ENCODE measurements at places on chromosomes 3 and 15.

GRCh38 chr3:58607816-58608215 is 30.6 kb upstream of the FAM107A start:
- DNase-seq = no peak

DNA sequence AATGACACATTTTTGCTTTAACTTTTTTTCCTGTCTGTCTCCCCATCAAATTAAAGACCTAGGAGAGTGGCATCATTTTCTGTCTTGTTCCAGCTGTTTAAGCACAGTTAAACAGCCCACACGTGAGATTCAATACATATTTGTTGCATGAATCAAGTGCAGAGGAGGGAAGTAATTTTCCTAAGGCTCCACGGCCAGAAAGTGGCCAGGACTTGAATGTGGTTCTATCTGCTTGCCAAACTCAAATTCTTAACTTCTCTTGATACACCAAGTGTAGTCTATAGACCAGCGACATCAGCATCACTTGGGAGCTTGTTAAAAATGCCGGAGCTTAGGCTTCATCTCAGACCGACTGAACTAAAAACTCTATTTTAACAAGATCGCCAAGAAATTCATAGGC is 724.8 kb upstream of the CFAP20DC start:
- no peak for DNase-seq

- no peak for DNase-seq
These were observed 77.8 kb downstream of the GHSR start for GRCh38 chr3:172370419-172370818.

- no peak for DNase-seq
These were observed 33.7 kb downstream of the SLC2A2 start for GRCh38 chr3:170992854-170993253.

DNA sequence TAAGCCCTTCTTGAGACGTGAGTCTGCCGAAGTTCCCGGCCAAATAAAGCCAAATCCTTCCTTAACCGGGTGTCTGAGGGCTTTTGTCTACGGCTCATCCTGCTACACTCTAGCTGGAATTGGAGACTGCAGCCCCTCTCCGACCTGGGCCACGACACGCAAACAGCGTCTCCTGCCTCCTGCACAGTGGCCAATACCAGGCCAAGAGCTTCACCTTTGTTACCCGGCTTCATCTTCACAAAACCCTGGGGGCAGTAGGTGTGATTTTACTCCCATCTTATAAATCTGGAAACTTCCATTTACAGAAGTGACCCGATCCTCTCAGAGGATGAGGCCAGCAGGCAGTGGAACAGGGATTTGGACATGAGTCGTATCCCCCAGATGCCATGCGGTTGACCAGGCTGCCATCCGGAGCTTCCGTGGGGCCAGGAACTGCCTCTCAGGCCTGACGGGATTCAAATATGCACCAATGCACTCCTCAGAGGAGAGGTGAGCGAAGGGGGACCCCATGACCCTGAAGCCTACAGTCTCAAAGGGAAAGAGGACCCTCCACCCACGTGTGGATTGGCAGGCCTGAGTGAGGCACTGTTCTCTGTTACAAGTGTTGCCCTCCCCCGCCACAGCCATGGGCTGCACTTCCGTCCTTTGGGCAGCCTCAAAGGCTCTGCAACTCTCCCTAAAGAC is 53.2 kb upstream of the KLF13 start:
- DNase-seq = no peak

GRCh38 chr15:73330206-73331051 is 38.3 kb downstream of the HCN4 start:
- no peak for DNase-seq

GRCh38 chr3:13770170-13771169 is 109.4 kb downstream of the WNT7A start:
- DNase-seq = no peak

DNA sequence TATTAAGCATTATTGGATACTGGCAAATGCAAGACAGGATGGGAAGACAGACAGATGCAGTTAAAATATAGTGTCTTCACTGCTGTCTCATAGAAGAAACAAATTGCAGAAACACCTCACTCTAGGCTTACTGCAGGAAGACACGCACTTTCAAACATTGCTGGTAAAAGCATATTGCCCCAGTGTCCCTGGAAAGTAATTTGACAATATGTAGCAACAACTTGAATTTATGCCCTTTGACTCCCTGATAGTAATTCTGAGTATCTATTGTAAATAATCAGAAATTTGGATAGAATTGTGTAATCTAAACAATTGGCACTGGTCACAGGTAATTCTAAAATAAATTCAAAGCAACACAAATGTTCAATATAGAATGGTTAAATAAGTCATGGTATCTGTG is 62.0 kb downstream of the MSL2 start:
- DNase-seq = no peak

GRCh38 chr15:68800875-68801274 is 19.8 kb downstream of the ANP32A start:
- no peak for DNase-seq

- no peak for DNase-seq
These were observed 105.4 kb downstream of the HMG20A start for GRCh38 chr15:77525907-77526594.

DNA sequence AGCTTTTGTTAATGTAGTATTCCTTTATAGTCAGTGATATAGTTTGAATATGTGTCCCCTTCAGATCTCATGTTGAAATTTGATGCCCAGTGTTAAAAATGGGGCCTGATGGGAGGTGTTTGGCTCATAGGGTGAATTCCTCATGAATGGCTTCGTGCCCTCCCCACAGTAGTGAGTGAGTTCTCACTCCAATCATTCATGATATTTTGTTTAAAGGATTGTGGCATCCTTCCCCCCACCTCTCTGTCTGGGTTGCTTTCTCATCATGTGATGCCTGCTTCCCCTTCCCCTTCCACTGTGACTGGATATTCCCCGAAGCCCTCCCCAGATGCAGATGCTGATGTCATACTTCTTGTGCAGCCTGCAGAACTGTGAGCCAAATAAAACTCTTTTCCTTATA is 649.8 kb upstream of the NR2F2 start:
- no peak for DNase-seq

DNA sequence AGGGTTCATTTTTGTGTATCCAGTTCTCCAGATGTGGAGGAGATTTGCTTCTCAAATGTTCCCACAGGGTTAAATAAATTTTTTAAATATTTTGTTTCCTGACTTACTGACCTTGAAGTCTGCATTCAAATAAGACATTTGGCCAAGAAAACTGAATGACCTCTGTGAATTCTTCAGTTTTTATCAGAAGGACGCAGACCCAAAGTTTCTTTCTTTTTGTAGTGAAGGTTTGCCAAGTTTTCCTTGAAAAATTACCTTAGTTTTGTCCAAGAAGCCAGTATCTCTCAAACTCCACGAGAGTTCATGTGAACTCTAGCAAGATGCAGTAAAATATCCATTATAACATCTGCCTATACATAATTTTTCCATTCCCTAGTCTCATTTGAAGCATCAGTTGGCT is 202.9 kb downstream of the ZMAT3 start:
- DNase-seq = no peak

DNA sequence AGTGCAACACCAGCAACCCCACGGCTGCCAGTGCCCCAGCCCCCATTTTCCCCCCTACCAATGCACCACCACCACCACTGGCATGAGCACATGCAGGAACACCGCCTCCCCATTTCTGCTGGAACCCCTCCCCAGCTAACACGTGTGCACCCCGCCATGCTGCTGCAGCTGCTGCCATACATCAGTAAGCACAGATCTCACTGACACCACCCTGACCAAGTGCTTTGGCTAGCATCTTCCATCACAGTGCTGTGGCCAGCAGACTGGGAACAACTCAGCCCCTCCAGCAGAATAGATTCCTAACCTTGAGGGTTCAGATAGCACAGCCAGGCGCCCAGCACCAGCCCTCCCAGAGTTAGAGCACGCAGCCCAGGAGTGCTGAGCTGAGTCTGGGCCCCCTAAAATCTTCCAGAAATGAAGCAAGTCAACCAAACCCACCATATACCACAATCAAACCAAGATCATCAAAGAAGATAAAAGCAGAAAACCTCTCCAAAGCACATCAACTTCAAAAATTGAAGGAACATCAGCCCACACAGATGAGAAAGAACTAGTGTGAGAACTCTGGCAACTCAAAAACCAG is 81.2 kb upstream of the CDV3 start:
- DNase-seq = no peak

GRCh38 chr15:74889390-74889882 is 406 bp upstream of the MPI start:
- DNase-seq = no peak

- DNase-seq = no peak
These were observed 161.2 kb upstream of the ABI3BP start for GRCh38 chr3:101154401-101154800.

DNA sequence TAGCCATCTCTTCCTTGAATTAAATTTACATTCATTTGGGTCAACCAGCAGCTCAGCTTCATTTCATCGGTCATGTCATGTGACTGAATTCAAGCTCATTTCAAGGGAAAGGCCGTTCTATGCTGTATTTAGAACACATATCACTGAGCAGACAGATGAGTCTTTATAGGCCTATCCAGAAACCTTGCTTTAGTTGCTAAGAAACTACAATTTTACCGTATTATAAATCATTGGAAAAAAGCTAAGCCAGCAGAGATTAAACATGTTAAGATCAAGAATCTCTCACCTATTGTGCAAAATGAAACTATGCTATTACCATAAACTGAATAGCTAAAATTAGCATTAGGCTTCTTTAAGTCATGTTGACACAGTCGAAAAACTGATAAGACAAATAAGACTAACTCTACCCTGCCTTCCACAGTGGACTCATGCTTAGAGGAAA is 2.2 kb downstream of the NPTN start:
- DNase-seq = no peak

DNA sequence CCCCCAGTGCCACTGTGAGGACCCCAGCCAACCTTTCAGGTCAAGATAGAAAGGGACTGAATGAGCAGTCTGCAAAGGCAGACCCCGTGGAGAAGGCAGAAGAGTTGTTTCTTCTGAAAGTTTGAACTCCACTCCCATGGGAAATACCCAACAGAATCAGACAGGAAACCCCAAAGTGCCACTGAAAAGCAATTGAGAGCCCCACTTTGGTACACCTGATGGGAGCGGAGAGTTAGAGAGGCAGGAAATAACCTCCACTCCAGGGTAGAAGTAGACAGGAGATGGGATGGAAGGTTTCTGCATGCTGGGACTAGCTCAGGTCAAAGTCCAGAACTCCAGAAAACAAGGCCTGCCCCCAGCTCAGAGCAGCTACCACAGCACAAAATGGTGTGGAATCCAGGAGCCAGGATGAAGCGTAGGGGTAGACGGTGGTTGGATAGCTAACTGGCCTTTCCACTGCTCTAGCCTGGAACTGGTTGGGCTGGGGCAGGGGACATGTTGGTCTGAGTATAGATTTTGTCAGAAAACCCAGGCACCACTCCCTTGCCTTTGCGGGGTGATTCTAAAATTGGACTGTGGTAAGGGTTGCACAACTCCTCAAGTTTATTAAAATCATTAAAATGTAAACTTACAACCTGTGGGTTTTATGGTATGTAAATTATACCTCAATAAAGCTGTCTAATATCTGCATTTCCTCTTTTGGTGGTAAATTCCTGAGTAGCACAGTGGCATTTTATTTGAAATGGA is 1.9 kb upstream of the RAB43 start:
- no peak for DNase-seq

- DNase-seq = no peak
These were observed 98.2 kb upstream of the NR2F2 start for GRCh38 chr15:96232335-96232734.

DNA sequence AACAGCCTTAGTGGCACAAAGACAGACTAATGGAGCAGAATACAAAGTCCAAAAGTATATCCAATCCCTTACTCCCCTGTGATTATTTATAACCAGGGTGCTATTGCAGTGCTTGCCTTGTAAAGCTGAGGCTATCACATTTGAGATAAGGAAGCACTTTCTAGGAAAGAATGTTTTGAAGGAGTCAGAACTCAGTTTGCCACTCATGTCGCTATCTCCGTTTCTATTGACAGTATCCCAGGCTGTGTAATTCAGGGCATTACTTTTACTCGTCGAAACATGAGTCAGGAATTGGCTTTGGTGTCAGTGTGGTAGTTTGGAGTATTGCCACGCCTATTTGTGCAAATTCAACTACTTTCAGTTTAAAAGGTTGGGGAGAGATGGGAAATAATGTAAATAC is 78.4 kb downstream of the FBXL2 start:
- DNase-seq = no peak

GRCh38 chr3:52792413-52792812 is 2.2 kb upstream of the ITIH3 start:
- no peak for DNase-seq

- DNase-seq = no peak
These were observed 3.6 kb downstream of the PDIA3 start for GRCh38 chr15:43749690-43750345.

GRCh38 chr15:48550822-48551525 is 94.5 kb downstream of the FBN1 start:
- no peak for DNase-seq

DNA sequence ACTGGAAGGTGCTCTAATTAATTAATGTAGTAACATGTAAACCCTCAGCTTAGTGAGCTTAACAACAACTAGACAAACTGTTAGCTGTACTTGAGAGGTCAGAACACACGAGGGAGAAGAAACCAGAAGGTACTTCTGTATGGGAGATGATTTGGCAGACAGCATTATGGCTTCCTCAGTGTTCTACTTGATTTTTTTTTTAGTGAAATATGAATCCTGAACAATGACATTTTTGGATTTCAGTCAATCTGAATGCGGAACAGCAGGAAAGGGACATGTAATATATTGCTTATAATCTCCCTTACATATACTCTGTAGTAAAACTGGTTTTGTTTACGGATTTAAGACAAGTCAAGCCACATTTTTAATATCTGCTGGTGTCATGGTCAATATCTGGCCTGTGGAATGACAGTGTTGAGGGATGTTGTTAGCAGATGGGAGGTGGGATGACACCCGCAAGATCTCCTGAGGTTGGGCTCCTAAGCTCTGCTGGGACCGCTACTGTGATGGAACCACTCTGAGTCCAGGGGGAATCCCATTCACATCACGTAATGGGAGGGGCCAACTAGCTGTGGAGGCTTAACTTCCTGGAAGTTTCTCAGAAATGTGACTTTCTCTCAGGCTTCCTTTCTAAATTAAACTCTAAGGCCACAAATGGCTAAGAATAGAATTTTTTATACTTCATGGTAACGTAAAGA is 18.7 kb downstream of the TNFAIP8L3 start:
- no peak for DNase-seq

DNA sequence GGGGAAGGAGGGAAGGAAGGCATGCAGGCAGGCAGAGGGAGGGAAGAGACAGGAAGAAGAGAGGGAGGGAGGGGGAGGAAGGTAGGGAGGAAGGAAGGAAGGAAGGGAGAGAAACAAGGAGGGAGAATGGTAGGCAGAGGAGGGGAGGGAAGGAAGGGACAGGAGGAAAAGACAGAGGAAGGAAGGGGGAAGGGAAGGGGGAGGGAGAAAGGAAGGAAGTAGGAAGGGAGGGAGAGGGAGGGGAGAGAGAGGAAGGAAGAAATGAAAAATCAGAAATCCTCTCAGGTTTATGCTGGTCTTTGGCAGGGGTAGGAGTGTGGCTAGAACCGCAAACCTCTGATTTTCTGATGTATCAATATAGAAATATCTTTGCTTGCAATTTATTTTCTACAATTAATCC is 4.2 kb downstream of the PRTG start:
- DNase-seq = no peak
